Stimulated activated CD8-positive, alpha-beta memory T cell treated with anti-CD3 and anti-CD28 coated beads, Interleukin-15, amount 100 ng/mL, for 1 hour (primary cell): ENCODE measurements at places on chromosomes 13 and 19.

GRCh38 chr13:46022481-46022880 lies 30.1 kb downstream of the ZC3H13 start:
- no peak for DNase-seq

DNA sequence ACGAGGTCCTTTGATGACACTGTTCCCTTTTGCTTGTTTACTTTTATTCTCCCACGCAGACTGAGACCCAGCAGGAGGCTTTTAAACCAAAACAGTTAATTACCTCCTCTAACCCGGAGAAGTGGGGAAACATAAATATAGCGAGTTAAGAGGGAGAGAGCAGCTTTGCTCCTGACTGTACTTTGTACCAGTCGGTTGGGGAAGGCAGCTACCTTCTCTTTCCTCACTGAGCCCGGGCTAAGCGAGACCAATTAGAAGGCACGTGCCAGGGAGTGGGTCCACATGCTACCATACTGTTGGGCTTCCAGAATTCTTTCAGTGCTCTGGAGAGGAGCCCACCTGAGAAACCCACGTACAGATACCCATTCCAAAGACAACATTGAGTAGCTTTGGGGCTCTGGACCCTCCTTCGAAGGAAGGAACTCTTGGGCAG lies 124.2 kb downstream of the ZIC5 start:
- no peak for DNase-seq

DNA sequence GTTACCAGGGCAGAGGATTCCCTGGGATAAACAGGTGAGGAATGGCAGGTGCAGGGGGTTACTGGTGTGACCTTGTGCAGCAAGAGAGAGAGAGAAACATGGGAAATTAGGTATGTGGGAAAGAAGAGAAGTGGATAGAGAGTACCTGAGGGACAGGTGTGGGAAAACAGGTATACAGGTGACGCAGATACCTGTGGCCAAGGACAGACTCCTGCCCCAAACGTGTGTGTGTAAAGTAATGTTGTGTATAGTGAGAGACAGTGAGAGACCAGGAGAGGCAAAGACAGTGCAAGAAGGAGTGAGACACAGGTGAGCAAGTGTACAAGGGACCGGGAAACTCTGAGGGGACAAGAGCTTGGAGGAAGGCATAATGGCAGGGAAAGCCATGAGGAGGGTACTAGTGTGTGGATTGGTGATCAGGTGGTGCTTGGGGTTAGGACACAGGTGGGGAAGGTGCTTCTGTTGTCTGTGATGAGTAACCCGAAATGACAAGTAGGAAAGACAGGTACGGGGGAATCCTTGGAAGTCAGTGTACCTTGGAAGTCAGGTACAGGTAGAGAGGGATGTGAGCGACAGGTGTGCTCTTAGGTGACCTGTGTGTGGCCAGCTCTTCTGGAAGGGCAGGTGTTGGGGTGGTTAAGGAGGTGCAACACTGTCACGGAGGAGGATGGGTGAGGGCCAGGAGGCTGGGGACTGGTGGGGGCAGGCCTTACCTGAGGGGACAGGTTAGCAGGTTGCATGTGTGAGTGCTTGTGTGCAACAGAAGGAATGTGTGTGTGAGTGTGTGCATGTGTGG lies 2.8 kb downstream of the ERFL start:
- no peak for DNase-seq

- no peak for DNase-seq
Measured at GRCh38 chr13:47890146-47890814, 110.8 kb downstream of the SUCLA2 start.

GRCh38 chr13:56687131-56687530 lies 453.6 kb upstream of the PRR20A start:
- DNase-seq, result no peak

- DNase-seq, result no peak
Measured at GRCh38 chr13:77733674-77734073, 36.2 kb downstream of the SLAIN1 start.

- DNase-seq, result no peak
Measured at GRCh38 chr13:30038884-30039283, 188.5 kb upstream of the UBL3 start.

GRCh38 chr19:55660991-55661390 lies 6.2 kb downstream of the U2AF2 start:
- no peak for DNase-seq

GRCh38 chr13:67013709-67014108 lies 216.4 kb downstream of the PCDH9 start:
- no peak for DNase-seq

- no peak for DNase-seq
Measured at GRCh38 chr13:114100446-114101357, 31.7 kb downstream of the RASA3 start.
